ENCODE measurements at places on chromosomes 4 and X. TPM values are rescaled to one million over a fixed set of nuclear protein-coding genes. Genes with fewer than 3 reads are reported as not detected.
A peak's percentile ranks its signal among the peaks of the same experiment; 100 is the strongest.

MANBA gene
- total RNA-seq = 8.0 TPM

MAB21L2 gene
- total RNA-seq = not detected

DNA sequence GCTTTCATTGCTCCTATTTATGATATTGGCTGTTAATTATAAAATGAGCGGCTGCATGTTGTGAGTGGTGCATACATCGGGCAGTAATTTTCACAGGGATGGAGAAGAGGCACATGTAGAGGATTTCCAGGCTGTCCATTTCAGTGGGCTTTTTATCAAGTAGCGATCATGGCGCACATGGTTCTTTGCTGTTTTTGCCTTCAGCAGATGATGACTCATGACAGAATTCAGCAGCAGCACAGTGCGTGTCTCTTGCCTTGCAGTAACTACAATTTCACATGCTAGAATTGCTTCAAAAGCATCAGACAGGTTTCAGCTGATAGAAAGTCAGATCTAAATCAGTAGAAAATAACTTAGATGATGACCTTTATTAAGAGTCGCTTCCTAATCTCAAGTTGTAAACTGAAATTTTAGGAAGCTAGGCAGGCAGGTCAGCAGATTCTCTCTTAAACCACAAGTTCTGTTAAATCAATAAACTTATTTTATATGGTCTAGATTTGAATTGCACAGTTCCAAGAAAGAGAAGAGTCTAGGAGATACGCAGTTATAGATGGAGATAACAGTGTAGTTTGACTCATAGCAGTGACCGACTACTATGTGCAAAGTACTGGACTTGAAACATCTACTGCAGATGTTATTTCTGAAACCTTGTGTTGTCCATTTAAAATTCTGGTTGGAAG is 35.8 kb downstream of the LRP2BP start:
- H3K27ac ChIP-seq = no peak overlapping the region
- peaks cover 11% of the 10 kb centered on the region for H3K4me1 ChIP-seq
- H3K36me3 ChIP-seq = peaks cover 15% of the 10 kb centered on the region

GRCh38 chr4:102807345-102807744 is 20.0 kb downstream of the UBE2D3 start:
- H3K27ac ChIP-seq = no peak overlapping the region
- no peak overlapping the region for H3K4me3 ChIP-seq
- no peaks in the 10 kb centered on the region for H3K27me3 ChIP-seq
- no peak for DNase-seq
- H3K4me1 ChIP-seq = peaks cover 68% of the 10 kb centered on the region

GRCh38 chr4:134537701-134538100 is 336.1 kb upstream of the PABPC4L start:
- H3K36me3 ChIP-seq = no peaks in the 10 kb centered on the region
- no peaks in the 10 kb centered on the region for H3K27me3 ChIP-seq
- H3K27ac ChIP-seq = no peak overlapping the region
- H3K4me1 ChIP-seq = no peaks in the 10 kb centered on the region
- H3K4me3 ChIP-seq = no peak overlapping the region

ADAM29 gene
- total RNA-seq = not detected

ADRA2C gene
- total RNA-seq = not detected

GRCh38 chr4:84498935-84499623 is at the start of gene NKX6-1:
TSS of gene NKX6-1 (minus strand) at chr4:84499292. CDS start at chr4:84498228, 1,064 bp downstream.
- peak within 1 kb of the TSS; percentile 71 for H3K4me3 ChIP-seq
- H3K27ac ChIP-seq = peak within 1 kb of the TSS; percentile 80
- H3K36me3 ChIP-seq = peaks cover 3% of the 10 kb centered on the region
- no peak for DNase-seq
- peaks cover 86% of the 10 kb centered on the region for H3K27me3 ChIP-seq

BCAP31 gene
- total RNA-seq = 166 TPM

DNA sequence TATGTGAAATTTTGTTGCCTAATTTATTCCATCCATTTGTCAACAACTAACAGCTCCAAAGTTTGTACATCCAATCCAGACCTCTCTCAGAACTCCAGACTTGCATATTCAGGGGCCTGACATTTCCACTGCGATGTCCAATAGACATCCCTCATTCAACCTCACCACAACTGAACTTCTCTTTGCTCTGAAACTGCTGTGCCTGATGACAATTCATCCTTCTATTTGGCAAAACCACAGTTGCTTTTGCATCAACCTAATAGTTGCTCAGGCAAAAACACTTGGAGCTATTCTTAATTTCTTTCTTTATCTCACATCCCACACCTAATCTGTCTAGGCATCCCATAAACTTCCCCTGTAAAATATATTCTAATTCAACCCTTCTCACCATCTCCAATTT is 56.5 kb downstream of the ANTXR2 start:
- H3K27ac ChIP-seq = no peak overlapping the region
- no peaks in the 10 kb centered on the region for H3K27me3 ChIP-seq
- peaks cover 24% of the 10 kb centered on the region for H3K36me3 ChIP-seq
- H3K4me1 ChIP-seq = peaks cover 22% of the 10 kb centered on the region
- no peak for DNase-seq

DNA sequence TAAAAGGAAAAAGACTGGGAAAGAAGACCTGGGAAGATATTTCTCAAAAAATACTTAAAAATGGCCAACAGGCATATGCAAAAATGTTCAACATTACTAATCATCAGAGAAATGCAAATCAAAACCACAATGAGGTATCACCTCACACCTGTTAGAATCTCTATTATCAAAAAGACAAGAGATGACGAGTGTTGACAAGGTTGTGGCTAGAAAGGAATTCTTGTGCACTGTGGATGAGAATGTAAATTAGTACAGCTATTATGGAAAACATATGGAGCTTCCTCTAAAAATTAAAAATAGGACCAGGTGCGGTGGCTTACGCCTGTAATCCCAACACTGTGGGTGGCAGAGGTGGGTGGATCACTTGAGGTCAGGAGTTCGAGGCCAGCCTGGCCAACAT is 50.0 kb downstream of the C4orf46 start:
- H3K36me3 ChIP-seq = no peaks in the 10 kb centered on the region
- H3K27me3 ChIP-seq = peaks cover 13% of the 10 kb centered on the region
- no peak for DNase-seq

PPARGC1A gene
- total RNA-seq = not detected

PABPC1L2B gene
- total RNA-seq = not detected

GRCh38 chrX:30253257-30253656 is 6.3 kb downstream of the MAGEB1 start:
- no peaks in the 10 kb centered on the region for H3K4me1 ChIP-seq
- no peak overlapping the region for H3K4me3 ChIP-seq
- no peaks in the 10 kb centered on the region for H3K27me3 ChIP-seq
- DNase-seq = no peak
- no peaks in the 10 kb centered on the region for H3K36me3 ChIP-seq

- no peaks in the 10 kb centered on the region for H3K4me1 ChIP-seq
- H3K4me3 ChIP-seq = no peak overlapping the region
- no peaks in the 10 kb centered on the region for H3K27me3 ChIP-seq
- DNase-seq = no peak
These were observed 127.1 kb downstream of the ATRX start for GRCh38 chrX:77658886-77659285.

- DNase-seq = no peak
- no peaks in the 10 kb centered on the region for H3K4me1 ChIP-seq
- peaks cover 33% of the 10 kb centered on the region for H3K27me3 ChIP-seq
- no peak overlapping the region for H3K4me3 ChIP-seq
- H3K36me3 ChIP-seq = no peaks in the 10 kb centered on the region
These were observed 6.2 kb downstream of the SORCS2 start for GRCh38 chr4:7198440-7199128.

CORIN gene
- not detected for total RNA-seq

TENM3 gene
- total RNA-seq = not detected

DNA sequence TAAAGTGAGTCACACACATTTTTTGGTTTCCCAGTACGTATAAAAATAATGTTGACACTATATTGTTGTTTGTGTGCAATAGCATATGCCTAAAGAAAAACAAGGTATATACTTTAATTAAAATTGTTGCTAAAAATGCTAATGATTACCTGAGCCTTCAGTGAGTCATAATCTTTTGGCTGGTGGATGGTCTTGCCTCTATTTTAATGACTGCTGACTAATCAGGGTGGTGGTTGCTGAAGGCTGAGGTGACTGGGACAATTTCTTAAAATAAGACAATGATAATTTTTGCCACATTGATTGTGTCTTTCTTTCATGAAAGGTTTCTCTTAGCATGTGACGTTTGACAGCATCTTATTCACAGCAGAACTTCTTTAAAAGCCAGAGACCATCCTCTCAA is 21.0 kb upstream of the ANXA10 start:
- H3K27ac ChIP-seq = no peak overlapping the region
- no peaks in the 10 kb centered on the region for H3K36me3 ChIP-seq
- no peak for DNase-seq
- no peaks in the 10 kb centered on the region for H3K4me1 ChIP-seq
- H3K27me3 ChIP-seq = no peaks in the 10 kb centered on the region
